Chondrocyte (in vitro differentiated cells): ENCODE measurements at places on chromosomes 5 and 9.

DNA sequence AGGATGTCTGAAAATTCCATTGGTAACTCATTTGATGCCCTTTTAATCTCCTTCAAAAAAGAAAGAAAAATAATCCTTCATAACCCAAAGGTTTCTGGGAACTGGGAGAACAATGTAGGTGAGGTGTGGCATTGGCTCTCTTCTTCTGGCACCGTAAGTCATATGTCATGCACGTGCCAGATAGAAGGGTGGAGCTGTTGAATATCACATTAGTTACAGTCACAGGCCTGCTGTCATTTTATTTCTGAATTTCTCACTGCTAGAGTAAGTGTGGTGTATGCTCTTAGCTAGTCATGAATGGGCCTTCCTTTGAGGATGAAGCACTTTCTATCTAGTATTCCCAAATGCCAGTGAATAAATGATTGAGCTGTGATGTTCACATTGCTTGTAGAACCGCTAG, 201.8 kb upstream of the SGCD start:
- peaks cover 4% of the 10 kb centered on the region for H3K27me3 ChIP-seq
- H3K36me3 ChIP-seq, result no peaks in the 10 kb centered on the region
- no peak for DNase-seq
- H3K27ac ChIP-seq, result no peak overlapping the region

DNA sequence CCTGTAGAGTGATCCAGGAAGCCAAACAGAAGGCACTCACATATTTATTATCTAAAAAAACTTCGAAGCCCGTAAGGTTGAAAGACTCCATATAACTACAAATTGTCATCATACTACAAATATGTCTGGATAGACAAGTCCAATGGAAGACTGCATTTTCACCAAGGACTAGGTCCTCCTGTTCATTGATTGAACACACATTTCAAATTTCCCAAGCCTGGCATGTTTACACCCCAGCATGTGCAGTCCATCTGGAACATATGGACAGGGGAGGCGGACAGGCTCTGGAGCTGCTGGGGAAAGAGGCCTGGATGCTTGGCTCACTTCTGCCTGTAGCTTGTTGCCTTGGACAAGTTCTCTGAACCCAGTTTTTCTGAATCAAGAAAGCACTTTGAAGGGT, 378.7 kb downstream of the ENC1 start:
- peaks cover 3% of the 10 kb centered on the region for H3K27me3 ChIP-seq
- no peak for DNase-seq
- no peaks in the 10 kb centered on the region for H3K36me3 ChIP-seq
- peaks cover 13% of the 10 kb centered on the region for H3K4me1 ChIP-seq

- no peak overlapping the region for H3K4me3 ChIP-seq
- no peak for DNase-seq
- peaks cover 1% of the 10 kb centered on the region for H3K36me3 ChIP-seq
- no peak overlapping the region for H3K27ac ChIP-seq
- no peaks in the 10 kb centered on the region for H3K27me3 ChIP-seq
Measured at GRCh38 chr5:74422671-74423070, 217.9 kb downstream of the ENC1 start.

- DNase-seq, result no peak
- H3K27ac ChIP-seq, result no peak overlapping the region
- no peaks in the 10 kb centered on the region for H3K36me3 ChIP-seq
- no peak overlapping the region for H3K4me3 ChIP-seq
Measured at GRCh38 chr5:23305055-23305454, 202.4 kb upstream of the PRDM9 start.

GRCh38 chr5:122385286-122385685, 73.2 kb downstream of the SNCAIP start:
- no peak overlapping the region for H3K4me3 ChIP-seq
- H3K4me1 ChIP-seq, result no peaks in the 10 kb centered on the region
- H3K27ac ChIP-seq, result no peak overlapping the region
- no peak for DNase-seq

GRCh38 chr5:125536582-125536981, 790.1 kb upstream of the ZNF608 start:
- DNase-seq, result no peak
- peaks cover 8% of the 10 kb centered on the region for H3K36me3 ChIP-seq
- H3K27ac ChIP-seq, result peak overlapping the region; percentile 18
- no peaks in the 10 kb centered on the region for H3K27me3 ChIP-seq

DNA sequence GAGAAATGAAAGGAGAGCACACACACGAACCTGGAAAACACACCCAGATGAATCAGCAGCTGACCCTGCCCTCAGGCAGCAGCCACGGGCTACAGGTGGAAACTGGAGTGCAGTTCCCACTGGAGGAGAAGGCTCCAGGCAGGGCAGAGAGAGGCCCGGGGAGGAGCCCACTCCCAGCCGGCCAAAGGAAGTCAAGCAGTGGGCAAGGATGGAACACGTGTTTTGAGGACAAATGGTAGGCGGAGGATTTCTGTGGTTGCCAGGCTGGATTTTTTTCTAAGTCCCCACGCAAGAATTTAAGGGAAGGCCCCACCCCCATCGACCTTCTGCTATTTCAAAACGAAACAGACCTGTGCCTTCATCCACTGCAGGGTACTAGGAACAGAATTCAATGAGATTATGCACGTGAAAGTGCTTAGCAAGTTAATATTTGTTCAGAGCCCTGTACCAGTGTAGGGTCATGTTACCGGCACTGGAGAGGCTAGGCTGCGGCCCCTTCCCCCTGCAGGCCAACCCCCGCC, 6.8 kb downstream of the EPB41L4B start:
- DNase-seq, result no peak
- no peak overlapping the region for H3K27ac ChIP-seq
- H3K36me3 ChIP-seq, result no peaks in the 10 kb centered on the region
- H3K4me3 ChIP-seq, result no peak overlapping the region
- H3K4me1 ChIP-seq, result peaks cover 55% of the 10 kb centered on the region
- H3K27me3 ChIP-seq, result no peaks in the 10 kb centered on the region

- DNase-seq, result no peak
- H3K27me3 ChIP-seq, result peaks cover 15% of the 10 kb centered on the region
- no peak overlapping the region for H3K4me3 ChIP-seq
- H3K4me1 ChIP-seq, result no peaks in the 10 kb centered on the region
- no peaks in the 10 kb centered on the region for H3K36me3 ChIP-seq
Measured at GRCh38 chr5:170360709-170361108, 28.5 kb downstream of the KCNMB1 start.

DNA sequence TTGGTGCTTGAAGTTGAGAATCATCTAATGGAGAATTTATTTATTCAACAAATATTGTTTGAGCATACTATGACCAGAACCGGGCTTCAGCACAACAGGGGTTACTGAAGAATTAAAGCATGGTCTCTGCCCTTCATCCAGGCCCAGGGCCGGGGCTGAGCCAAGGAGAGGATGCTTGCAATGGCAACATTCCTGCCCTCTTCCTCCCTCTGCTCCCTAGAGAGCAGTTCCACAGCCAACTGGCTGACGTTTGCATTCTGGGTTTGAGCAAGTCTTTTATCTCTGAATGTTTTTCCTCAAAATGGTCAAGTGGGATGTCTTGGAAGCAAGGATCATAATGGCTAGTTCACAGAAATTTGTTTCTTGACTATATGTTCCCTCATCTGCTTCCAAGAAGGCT, 80.7 kb downstream of the GLDC start:
- peaks cover 77% of the 10 kb centered on the region for H3K4me1 ChIP-seq
- DNase-seq, result no peak
- H3K36me3 ChIP-seq, result no peaks in the 10 kb centered on the region
- H3K27me3 ChIP-seq, result no peaks in the 10 kb centered on the region
